NCI-H2029 treated with DMSO at 0.1 percent for 48 hours (cell line): ENCODE measurements at places on chromosomes 4 and X.

- peak; percentile 18 for DNase-seq
Observed at GRCh38 chr4:89836897-89837384, at the start of gene SNCA. TSS of gene SNCA (minus strand) at chr4:89837161. CDS start at chr4:89835667, 1,494 bp downstream.

- no peak for DNase-seq
Observed at GRCh38 chr4:74378573-74378972, 13.6 kb downstream of the EREG start.

GRCh38 chrX:17038681-17039161 lies 92.3 kb downstream of the REPS2 start:
- DNase-seq = no peak

DNA sequence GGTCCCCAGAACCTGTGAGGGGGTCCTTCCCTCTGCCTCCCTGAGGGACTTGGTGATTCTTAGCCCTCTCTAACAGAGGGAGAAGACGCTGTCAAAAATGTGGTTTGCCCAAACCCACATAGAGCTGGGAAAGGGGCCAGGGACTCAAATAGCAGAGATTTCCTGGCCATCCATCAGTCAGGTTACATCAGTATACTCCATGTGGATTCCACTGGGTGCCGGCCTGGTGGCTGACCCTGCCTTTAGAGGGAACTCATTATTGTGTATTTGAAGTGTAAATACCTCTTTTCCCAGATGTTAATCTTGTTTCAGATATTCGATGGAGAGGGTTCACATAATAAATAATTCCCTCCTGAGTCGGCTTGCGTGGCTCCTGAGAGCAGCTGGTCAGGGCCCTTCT lies 130.3 kb downstream of the TBL1X start:
- DNase-seq = no peak

DNA sequence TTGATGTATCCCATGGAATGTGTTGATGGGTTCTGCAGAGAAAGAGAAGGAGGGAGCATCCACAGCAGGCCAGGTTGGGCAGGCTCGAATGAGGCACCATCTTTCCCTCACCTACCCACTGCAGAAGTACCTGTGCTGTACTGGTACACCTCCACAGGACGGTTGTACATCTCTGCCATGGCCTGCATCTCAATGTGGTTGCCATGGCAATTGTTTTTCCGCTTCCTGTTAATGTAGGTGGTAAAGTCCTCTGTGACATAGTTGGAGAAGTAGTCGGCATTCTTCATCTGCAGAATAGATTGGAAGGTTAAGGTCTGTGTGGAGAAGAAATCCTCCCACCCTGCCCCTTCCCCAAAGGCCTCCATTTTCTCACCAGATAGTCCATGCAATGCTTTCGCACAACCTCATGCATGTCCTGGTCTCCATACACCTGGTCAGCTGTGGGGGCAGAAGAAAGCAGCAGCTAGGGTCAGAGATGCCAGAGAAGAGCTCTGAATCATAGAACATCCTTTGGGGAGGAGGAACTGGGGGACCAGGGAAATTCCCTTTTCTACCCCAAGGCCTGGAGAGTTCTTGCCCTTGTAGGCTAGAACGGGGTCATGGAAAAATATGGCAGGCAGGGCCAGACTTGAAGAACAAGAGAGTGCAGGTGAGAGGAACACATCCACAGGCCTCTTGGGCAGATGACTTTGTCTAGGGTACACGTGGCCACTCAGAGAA lies 15.9 kb upstream of the PIM2 start:
- DNase-seq = no peak

DNA sequence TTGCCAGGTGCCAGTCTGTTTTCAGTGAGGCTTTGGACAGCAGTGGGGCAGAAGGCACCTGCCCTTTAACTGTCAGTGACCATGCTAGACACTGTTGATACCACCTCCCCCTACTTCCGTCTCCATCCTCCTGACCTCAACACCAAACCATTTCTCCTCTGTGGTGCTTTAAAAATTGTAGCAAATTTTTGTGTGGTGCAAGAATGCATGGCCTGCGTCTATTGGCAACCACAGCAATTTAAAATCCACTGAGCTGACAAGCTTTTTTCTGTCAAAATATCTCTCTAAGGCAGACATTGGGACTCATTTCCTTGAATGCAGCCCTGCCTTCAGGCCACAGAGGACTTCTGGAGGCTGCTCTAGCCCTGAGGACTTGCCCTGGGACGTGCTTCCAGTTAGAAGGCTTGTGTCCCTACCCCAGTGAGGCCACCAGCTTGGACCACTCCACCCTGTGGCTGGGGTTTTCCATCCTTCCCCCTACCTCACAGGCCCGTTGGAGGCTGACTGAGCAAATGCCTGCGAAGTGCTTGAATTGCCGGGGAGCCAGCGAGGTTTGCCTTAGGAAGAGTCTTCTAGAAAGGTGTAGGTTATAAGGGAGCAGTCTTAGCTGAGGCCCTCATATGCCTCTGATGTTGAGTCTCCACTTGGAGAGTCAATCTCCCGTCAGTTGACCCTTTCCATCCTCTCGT lies 6.9 kb downstream of the PRRG3 start:
- no peak for DNase-seq

DNA sequence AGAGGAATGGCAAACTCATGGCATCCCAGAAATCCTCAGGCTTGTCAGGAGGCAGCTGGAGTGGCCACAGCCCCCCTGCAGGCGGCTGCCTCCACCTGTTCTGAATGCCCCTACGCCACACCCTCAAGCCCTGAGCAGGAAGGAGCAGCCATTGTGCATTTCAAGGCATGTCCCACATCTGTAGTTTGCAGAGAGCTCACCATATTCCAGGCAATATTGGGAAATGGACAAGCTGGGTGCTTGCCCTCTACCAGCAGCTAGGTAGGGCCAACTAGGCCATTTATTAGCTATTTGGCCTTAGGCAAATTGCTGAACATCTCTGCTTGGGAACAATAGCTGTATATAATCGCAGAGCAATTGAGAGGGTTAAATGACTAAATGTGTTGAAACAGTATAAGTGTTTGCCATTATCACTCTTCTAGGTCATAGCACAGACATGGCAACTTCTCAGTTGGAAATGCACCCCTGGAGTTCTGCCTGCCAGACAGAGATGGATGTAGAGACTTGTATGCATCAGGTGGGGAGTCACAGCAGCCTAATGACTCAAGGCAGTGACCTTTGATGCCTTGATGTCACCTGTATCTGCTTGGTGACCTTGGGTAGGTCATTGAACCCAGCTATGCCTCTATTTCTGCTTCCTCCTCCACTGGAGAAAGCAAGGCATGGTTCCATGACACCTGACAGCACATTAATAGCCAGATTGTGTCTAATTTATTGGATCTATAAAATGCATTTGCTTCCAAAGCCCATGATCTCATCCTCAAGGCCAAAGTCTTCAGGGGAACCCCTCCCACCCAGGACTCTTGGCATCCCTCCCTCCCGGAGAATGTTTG lies 52.8 kb downstream of the FHDC1 start:
- DNase-seq = no peak

GRCh38 chrX:118974088-118974907 lies at the start of gene LONRF3:
TSS of gene LONRF3 (plus strand) at chrX:118974618. CDS start at chrX:118974781, 163 bp downstream.
- DNase-seq = no peak

GRCh38 chr4:39043058-39043860 lies 11.1 kb upstream of the TMEM156 start:
- no peak for DNase-seq

DNA sequence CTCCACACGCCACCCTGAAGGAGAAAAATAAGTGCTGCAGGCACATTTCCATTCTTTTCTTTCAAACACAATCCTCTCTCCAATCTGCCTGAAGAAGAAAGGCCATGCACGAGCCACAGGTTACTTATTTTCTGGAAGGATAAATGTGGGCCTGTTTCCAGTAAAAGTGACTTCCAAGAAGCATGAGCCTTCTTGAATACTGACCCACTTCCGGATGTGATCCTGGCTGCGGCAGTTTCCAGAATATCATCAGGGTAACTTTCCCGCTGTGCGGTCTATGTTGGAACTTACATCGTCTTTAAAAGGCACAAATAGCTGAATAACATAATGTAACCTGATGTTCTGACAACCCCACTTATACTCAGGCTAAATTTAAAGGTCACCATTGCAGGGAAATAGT lies 66.3 kb upstream of the TAPT1 start:
- DNase-seq = no peak
